ENCODE measurements at places on chromosomes 6 and 20.

DNA sequence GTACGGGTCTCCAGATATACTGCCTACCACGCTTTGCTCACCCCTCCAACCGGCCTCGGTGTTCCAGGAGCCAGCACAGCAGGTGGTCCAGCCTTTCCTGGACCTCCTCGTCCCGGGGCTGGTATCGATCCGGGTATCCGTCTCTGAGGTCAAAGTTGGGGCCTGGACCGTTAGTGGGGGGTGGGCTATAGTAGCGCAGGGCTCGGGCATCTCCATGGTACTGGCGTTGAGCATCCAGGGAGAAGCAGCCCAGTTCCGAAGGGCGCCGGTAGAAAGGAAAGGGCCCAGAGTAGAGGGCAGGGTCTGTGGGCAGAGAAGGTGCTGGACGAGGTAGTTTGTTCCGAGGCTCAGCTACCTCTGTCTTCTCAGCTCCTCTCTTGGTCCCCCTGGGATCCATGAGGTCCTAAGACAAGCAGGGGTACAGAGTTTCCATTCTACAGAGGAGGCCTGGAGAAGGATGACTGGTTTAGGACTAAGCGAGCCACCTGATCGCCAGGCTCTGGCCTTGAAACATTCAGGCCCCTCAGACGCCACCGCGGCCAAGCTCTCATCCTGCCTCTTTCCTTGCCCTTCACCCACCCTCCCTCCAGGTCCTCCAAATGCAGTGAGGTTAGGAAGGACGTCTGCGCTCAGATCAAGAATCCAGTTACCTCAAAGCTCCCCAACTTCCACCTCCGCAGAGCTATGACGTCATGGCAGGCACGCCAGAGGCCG lies 502 bp downstream of the DXO start:
- no peak for DNase-seq

DNA sequence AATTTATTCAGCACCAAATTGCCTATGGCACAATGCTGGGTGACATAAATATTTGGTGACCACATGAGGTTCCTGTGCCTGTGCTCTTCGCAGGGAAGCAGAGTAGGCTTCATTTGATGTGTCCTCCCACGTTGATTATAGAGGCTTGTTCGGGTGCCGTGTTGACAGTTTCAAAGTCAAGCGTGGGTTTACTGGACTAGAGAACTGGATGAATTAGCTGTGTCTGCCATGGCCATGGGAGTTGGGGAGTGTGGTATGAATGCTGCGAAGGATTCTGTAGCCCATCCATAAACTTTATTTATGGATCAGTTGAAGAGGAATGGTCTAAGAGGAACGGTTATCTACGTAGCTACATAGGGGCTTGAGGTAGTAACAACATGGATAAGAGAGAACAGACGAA lies 11.0 kb downstream of the CD109 start:
- no peak for DNase-seq

GRCh38 chr6:134590449-134590848 lies 272.5 kb upstream of the SGK1 start:
- DNase-seq: no peak

GRCh38 chr6:121523628-121524027 lies 88.2 kb downstream of the GJA1 start:
- no peak for DNase-seq

DNA sequence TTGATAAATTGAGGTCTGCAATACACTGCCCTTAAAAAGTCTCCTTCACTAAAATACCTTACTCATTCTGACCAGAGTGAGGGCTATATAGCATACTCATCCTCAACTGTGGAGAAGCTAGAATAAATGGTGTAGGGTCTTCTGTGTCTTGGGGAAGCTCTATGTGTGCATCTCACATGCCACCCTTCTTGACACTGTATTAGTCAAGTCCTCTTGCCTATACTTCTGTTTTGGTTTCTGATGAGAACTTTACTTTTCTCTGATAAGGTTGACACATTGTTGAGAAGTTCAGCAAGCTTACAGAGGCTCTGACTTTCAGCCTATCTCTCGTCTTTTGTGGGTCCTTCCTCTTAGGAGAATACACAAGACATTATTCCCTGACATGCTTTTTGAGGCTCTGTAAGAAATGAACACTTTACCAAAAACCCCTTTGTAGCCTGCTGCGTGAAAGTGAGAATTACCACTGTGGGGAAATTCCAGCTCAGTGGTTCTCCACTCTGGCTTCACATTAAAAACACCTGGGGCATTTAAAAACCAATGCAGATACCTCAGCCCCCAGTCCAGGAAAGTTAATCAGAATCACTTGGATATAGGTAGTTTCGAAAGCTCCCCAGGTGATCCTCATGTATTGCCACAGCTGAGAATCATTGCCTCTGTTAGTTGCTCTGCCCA lies 372.1 kb upstream of the HS3ST5 start:
- DNase-seq: no peak

- DNase-seq: no peak
Measured at GRCh38 chr6:131532580-131533039, 40.4 kb upstream of the ARG1 start.

- DNase-seq: no peak
Measured at GRCh38 chr20:21182832-21183563, 57.1 kb downstream of the KIZ start.

GRCh38 chr6:91713911-91714310 lies 1127.0 kb upstream of the MAP3K7 start:
- DNase-seq: no peak

DNA sequence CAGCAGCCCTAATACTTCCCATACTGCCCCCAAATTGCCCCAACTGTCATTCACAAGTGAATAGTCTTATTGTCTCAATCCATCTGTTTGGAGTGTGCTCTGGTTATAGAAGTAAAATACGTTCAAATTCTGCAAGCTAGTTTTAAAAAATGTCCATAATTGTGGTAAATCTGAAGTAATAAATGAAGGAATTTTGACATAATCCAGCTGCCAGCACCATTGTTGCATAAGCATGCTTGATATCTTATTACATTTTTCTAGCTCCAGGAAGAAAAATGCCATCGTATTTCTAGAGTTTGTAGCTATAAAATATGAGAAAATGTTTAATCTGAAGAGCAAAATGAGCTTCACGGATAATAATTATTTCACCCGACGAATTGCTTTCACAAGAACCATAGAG lies 664.7 kb downstream of the RFPL4B start:
- DNase-seq: no peak

GRCh38 chr6:31142361-31142761 lies 3.5 kb upstream of the PSORS1C2 start:
- DNase-seq: no peak
